ENCODE measurements at places on chromosomes 6 and 20. TPM values are rescaled to one million over a fixed set of nuclear protein-coding genes. Genes with fewer than 3 reads are reported as not detected.

DNA sequence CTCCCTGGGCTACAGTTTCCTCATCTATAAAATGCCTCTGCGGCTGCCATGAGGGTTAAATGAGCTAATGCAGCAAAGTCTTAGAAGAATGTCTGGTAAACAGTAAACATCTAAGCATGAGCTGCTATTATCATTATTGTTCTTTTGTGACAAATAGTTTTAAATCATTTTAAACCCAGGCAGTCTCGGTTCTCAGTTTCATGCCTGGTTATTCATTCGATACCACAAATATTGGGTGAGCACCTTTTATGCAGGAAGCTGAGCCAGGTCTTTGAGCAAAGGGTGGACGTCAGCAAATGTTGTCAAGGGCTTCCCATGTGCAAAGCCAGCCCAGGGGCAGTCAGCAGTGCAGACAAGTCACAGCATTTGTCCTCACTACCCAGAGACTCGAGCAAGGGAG is 128.7 kb downstream of the NFATC2 start:
- no peak overlapping the region for H3K4me3 ChIP-seq
- no peak overlapping the region for H3K27ac ChIP-seq
- H3K4me1 ChIP-seq: peaks cover 37% of the 10 kb centered on the region
- no peaks in the 10 kb centered on the region for H3K36me3 ChIP-seq
- DNase-seq: no peak
- no peaks in the 10 kb centered on the region for H3K27me3 ChIP-seq

Gene KCNQ5
- total RNA-seq: not detected

DNA sequence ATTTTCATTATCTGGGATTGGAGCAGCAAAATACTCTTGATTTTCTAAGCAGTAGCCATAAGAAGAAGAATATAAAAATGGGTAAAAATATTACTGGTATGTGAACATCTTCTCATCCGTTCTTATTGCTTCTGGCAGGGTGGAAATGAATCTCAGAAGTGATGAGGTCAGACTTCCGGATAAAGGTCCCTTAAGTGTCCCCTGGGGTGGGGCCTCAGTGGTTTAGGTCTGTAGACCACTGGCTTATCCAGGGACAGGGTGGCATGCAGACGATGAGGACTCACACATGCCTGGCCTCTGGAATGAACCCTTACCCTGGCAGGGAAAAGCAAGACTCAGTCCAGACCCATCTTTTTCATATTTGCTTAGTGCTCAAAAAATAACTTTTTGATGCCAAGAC is 143.3 kb downstream of the UST start:
- H3K36me3 ChIP-seq: no peaks in the 10 kb centered on the region
- no peak overlapping the region for H3K27ac ChIP-seq
- DNase-seq: no peak

DNA sequence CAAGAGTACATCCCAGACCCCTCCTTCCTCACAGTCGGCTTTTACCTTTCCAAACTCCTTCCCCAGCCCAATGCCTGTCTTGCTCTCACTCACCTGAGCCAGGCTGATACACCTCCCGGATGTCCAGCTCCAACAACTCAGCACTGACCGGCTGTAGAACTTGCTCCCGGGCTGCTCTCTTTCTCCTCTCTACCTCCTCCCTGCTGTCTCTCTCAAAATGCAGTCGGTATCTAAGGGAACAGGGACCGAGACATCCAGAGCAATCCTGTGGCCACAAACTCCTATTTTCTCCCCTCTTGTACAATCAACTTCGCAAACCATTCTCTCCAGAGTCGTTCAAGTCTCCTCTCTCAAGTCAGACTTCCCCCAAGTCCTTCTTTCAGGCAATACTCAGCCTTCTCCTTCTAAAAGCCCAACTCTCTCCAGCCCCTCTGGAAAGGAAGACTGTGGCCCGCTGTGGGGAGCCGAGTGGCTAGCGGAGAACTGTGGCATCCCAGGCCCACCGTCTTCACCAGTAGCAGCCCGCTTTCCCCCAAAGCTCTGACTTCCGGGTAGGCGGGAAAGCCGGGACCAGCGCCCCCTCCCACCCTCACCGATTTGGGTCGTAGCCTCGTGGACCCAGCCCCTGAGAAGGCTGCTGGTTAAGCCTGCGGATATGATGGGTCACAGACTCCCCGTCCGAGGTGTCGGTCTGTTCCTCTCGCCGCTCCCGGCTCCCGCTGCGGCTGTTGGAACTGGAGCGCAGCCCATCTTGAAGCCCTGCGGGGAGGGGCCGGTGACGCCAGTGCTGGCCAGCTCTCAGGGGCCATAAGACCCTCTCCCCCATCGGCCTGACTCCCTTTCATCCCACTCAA is 1.1 kb downstream of the GNL1 start:
- H3K27ac ChIP-seq: peak overlapping the region; percentile 99
- DNase-seq: peak; percentile 75
- peaks cover 3% of the 10 kb centered on the region for H3K4me1 ChIP-seq
- H3K27me3 ChIP-seq: no peaks in the 10 kb centered on the region
- H3K36me3 ChIP-seq: peaks cover 6% of the 10 kb centered on the region

DNA sequence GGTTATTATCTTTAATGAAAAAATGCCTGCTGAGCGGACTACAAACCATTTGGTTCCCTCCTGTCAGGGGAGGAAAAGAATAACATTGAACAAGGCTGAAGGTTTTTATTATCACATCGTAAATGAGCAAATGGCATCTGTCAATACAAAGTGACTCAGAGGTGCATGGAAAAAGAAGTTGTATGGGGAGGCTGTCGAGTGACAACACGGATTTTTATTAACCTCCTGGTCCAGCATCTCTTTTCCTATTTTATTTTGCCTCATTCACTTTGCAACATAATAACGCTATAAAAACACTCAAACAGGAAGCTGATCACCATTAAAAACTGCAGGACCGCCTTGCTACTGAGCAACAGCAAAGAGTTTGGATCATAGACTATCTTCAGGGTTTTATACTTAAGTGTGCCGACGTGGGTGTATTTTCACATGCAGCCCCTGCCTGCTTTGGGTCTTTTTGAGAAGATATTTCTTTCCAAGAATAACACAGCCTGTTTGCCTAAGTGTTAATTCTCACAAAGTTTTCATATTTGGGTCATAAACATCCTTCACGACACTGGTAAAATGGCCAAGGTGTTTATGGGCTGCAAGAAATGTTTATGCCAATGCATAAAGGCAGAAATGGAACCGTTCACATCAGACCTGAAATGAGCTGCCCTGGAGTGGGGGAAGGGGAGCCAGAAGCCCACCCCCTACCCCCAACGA is 132.1 kb upstream of the SALL4 start:
- H3K27ac ChIP-seq: no peak overlapping the region
- no peaks in the 10 kb centered on the region for H3K36me3 ChIP-seq
- no peak overlapping the region for H3K4me3 ChIP-seq
- no peak for DNase-seq
- no peaks in the 10 kb centered on the region for H3K4me1 ChIP-seq

- H3K4me1 ChIP-seq: no peaks in the 10 kb centered on the region
- DNase-seq: no peak
- H3K4me3 ChIP-seq: no peak overlapping the region
- no peak overlapping the region for H3K27ac ChIP-seq
Observed at GRCh38 chr6:96963809-96964208, 39.3 kb downstream of the KLHL32 start.

Gene KIAA0408
- 1.9 TPM for total RNA-seq

DNA sequence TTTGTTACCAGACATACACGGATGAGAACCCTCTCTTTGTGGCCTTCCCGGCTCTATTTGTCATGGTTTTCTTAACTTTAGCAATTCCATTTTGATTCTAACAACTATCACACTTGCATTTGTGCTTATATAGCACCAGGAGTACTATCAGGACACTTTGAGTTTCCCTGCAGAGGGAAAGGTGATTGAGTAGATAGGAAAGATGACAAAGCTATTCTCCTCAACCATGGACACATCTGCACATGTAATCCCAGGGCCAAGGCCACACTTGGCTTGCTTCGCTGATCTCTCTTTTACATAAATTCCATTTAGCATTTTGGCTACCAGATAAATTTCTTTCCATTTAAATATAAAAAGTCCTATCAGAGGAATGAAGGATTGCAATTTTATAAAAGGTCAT is 23.3 kb upstream of the CFAP206 start:
- H3K4me1 ChIP-seq: no peaks in the 10 kb centered on the region
- H3K4me3 ChIP-seq: no peak overlapping the region
- DNase-seq: no peak
- no peak overlapping the region for H3K27ac ChIP-seq
- H3K27me3 ChIP-seq: no peaks in the 10 kb centered on the region
- no peaks in the 10 kb centered on the region for H3K36me3 ChIP-seq

- no peak overlapping the region for H3K27ac ChIP-seq
- no peaks in the 10 kb centered on the region for H3K27me3 ChIP-seq
- H3K36me3 ChIP-seq: no peaks in the 10 kb centered on the region
- peak; percentile 65 for DNase-seq
- H3K4me1 ChIP-seq: peaks cover 41% of the 10 kb centered on the region
- H3K4me3 ChIP-seq: no peak overlapping the region
Observed at GRCh38 chr6:11712760-11713159, 65.8 kb downstream of the ADTRP start.

GRCh38 chr6:118525913-118526780 is 21.9 kb upstream of the PLN start:
- H3K27me3 ChIP-seq: no peaks in the 10 kb centered on the region
- no peak overlapping the region for H3K4me3 ChIP-seq
- no peak for DNase-seq
- peaks cover 30% of the 10 kb centered on the region for H3K4me1 ChIP-seq
- peak overlapping the region; percentile 57 for H3K27ac ChIP-seq
- H3K36me3 ChIP-seq: no peaks in the 10 kb centered on the region

DNA sequence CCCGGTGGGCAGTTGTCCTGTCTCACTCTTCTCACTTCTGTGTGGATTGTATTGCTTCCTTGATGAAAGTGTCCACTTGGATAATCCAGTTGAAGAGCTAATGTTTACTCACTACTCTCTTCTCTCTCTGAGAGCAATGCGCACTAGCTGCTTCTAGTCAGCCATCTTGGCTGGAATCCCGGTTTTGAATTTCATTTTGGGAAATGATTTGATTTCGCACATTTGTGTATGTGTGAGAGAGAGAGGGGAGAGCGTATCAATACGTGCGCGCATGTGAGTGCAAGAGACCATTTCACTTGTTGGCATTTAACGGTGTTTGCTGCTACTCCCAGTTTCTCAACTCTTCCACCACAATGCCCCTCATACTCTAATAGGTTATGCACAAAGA is 67.8 kb downstream of the KLHL32 start:
- no peak overlapping the region for H3K27ac ChIP-seq
- H3K4me3 ChIP-seq: no peak overlapping the region
- DNase-seq: no peak

DNA sequence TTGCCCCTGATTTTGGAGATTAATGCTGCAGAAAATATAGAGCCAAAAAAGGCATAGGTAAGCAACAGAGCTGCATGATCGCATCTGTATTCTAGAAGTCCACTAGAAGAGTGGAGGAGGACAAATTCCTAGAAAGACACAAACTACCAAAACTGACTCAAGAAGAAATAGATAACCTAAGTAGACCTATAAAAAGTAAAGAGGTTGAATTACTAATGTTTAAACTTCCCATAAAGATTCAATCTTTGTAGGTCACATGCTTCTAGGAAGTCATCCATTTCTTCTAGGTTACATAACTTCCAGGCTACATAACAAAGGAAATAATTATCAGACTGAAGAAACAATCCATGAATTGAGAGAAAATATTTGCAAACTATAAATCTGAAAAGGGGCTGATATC is 84.4 kb downstream of the JPH2 start:
- H3K4me3 ChIP-seq: no peak overlapping the region
- no peaks in the 10 kb centered on the region for H3K27me3 ChIP-seq
- no peak overlapping the region for H3K27ac ChIP-seq
- H3K36me3 ChIP-seq: no peaks in the 10 kb centered on the region
- no peaks in the 10 kb centered on the region for H3K4me1 ChIP-seq
- no peak for DNase-seq

DNA sequence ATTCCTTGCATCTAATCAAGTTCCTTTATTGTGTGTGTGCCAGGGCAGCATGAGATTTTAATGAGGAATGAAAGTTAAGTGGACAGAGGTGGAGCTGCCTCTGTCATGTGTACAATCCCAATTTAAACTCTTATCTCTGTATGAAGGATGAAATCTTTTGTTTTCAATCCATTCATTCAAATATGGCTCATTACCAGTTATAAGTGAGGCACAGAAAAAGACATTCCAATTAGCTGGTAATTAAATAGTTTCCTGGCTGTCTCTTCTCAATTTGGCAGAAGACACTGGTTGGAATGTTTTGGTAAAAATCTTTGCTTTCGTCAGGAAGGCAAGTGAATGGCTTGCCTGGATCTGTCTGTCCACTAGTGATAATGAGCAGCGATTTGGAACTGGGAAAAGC is 46.4 kb downstream of the CLVS2 start:
- H3K27me3 ChIP-seq: no peaks in the 10 kb centered on the region
- DNase-seq: no peak
- no peak overlapping the region for H3K4me3 ChIP-seq
- H3K4me1 ChIP-seq: no peaks in the 10 kb centered on the region
- no peaks in the 10 kb centered on the region for H3K36me3 ChIP-seq

DNA sequence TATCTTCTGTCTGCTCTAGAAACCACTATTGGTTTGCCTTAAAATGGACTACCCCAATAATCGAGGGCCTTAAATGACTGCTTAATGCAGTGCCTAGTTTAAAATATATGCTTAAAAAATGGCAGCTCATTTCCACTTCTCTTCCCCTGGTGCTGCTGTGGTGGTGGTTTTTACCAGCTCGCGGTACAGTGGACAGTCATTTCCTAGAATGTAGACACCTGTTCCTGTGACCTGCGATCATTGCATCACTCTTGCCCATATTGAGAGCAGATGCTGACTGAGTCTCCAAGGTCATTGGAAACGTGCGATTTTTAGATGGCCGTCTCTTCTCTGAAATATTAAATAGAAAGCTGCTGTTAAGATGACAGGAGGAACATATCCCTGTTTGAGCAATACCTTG is 164.1 kb downstream of the UTRN start:
- peaks cover 1% of the 10 kb centered on the region for H3K36me3 ChIP-seq
- no peak for DNase-seq

DNA sequence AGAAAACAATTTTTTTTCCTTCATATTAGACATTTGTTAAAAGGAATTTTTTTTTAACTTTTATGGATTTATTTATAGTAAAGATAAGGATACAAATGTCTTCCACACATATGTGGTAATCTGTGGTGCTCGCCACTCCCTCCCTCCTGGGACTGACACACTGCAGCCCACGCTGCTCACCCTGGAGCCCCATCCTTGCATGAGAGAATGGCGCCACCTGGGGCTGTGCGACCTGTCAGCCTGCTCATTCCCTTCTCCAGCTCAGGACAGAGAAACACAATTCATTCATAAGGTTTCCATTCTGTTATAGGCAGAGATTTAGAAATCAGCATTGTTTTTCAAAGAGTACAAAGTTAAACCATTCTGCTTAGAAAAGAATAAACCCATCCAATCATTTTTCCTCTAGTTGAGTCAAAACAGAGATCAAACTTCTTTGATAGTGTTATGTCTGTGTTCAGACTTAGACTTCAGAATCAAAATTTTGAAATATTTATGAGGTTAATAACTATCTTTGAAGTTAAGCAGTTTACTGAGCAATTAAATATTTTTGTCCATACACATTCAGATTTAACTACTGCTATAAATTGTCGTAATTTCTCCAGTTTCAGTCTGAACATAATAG is 42.8 kb upstream of the DYNLRB1 start:
- no peak overlapping the region for H3K4me3 ChIP-seq
- H3K36me3 ChIP-seq: peaks cover 67% of the 10 kb centered on the region
- H3K27me3 ChIP-seq: no peaks in the 10 kb centered on the region
- peaks cover 22% of the 10 kb centered on the region for H3K4me1 ChIP-seq
- H3K27ac ChIP-seq: no peak overlapping the region
- peak; percentile 44 for DNase-seq

Gene FUCA2
- 40.3 TPM for total RNA-seq

Data from heart left ventricle (tissue), 16 donors.